ENCODE measurements at places on chromosomes 1 and 21.
A peak's percentile ranks its signal among the peaks of the same experiment; 100 is the strongest.

DNA sequence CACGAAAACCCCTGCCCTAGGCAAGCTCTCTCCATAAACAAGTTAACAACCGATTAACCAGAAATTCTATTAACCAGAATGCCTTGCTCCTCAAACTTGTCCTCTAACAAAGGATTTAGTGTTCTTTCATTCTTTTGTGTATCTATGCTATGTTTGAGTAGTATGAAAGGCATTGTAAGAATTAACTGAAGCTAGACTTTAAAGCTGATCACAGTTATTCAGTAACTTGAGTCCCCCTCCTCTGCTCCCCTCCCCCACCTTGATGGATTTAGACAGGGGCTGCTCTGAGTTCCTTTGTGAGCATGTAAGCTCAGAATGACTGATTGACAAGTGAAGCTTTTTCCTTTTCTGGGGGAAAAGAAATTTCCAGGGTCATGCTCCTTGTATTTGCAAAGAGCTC is 257.6 kb downstream of the TTLL7 start:
- DNase-seq = no peak

DNA sequence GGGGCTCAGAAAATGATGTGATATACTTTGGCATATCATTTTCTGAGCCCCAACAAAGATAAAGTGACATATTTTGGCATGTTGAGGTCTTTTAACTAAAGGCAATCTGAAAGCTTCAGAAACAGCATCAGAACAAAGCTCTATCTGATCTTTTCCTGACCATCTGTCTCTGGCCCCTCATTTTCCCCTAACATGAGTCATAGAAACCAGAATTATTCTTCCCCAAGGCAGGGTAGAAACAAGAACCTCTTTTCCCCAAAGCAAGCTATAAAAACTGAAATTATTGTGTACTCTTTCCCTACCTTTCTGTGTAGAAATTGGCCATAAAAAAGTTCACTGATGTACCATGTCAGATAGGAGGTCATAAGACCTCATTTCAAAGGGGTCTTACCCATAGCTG is 48.7 kb upstream of the PLA2G4A start:
- DNase-seq = no peak

DNA sequence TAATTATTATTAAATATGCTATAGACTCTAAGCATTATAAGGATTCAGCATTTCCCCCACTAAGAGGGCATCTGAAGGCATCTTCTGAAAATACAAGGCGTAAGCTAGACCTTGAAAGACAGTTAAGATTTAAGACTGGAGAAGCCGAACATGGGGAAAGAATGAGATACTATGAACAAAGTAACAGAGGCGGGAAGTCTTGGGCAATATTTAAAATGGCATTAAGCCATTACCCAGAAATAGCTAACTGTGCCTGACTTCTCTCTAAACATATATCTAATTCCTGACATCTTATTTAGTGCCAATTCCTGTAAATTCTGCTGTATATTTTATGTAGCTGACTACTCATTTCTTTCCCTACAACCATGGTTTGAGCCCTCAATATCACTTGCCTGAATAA is 20.9 kb downstream of the DPH5 start:
- no peak for DNase-seq

DNA sequence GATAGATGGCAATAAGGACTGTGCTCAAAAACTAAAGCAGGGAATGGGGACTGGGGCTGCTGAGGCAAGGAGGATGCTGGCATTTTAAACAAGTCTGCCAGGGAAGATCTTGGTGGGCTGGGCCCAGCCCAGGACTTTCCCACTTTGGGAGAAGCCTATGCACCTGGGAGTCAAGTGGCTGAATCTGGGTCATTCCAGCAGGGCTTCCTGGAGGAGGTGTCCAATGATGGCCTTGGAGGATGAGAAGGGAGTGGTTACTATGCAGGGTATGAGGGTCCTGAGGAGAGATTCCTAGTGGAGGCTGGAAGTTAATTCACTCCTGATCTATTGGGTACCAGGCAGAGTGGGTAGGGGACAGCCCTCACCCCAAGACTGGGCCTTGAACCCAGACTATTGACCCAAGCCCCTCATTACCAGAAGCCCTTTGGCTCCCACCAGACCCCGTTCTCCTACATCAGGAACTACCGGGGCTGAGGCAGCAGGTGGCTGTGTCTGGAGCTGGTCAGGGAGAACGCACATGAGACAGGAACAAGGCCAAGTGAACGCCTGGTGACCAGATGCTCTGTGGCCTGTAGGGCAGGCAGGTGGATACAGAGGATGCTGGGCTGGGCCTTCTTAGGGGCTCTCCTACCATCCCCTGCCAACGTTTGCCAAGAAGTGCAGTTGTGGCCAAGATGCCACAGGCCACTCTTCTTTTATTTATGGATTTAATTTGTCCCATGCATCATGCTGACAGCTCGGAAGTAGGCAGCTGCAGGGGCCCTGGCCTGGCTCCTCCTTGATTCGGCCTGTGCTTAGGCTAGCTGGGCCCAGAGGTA is 18.3 kb upstream of the LRP8 start:
- no peak for DNase-seq

- no peak for DNase-seq
Measured at GRCh38 chr1:164475834-164476233, 83.2 kb upstream of the PBX1 start.

GRCh38 chr1:12276225-12276624 is 46.4 kb downstream of the VPS13D start:
- DNase-seq = no peak

- no peak for DNase-seq
Measured at GRCh38 chr1:246647513-246647912, 76.7 kb upstream of the SCCPDH start.

DNA sequence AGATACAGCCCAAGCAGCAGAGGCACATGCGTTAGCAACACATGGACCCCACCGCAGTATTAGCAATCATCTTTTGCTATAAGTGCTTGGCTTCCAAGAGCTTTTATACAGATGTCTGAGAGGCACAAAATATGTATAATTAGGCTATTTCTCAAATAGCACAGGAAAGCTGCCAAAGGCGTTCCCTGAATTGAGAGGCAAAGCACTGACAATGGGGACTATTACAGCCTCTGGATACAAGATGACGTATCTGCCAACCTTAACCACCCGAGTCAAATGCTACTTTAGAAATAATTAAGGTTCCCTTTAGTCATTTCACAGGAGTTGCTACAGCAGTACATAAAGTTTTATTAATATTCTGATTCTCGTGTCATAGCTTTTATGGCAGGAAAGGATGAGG is 6.4 kb downstream of the STMN1 start:
- DNase-seq = peak; percentile 69

DNA sequence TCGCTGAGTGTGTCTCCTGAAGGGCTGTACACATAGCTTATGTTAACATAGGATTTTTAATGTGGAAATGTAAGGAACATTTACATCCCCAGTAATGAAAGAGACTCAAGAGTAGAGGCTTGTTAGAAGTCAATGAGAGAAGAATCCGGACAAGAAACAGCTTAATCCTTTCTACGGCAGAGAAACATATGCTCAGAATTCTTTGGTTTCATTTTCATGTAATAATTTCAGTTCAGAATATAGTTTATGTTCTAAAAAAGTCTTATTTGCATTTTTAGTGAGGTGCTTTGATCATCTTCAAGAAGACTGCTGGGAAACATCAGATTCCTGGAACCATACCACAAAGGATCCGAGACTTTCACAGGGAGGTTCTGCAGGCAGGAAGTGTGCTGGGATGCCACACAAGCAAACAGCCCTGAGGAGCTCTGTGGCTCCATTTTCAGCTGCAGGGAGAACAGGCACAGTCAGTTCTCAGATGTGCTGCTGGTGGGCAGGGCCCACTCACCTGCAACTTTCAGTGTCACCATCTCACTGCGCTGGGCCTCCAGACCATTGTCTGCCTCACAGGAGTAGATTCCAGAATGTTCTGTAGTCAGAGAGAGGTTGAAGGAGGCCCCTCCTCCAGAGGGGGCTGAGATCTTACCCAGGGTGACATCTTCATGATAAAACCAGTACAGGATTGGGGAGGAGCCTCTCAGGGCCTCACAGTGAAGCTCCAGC is 28.4 kb downstream of the FCRL5 start:
- DNase-seq = no peak

DNA sequence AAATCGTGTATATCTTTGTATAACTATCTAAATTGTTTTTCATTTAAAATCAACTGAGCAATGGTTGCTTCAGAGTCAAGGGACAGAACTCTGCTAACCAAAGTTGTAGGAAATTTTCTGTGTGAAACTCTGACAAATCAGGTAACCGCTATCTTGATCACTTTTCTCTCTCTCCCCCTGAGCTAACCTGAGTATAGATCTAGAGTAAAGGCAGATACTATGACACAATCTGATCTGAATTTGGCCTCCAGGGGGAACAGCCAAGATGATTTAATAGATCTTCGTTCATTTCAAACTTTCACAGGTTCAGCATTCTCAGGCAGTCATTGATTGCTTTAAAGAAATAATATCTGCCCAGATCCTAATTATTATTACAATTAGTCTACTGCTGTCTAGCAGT is 472.8 kb downstream of the NUF2 start:
- DNase-seq = no peak

GRCh38 chr21:46206163-46207005 is 22.1 kb upstream of the SPATC1L start:
- DNase-seq = no peak

DNA sequence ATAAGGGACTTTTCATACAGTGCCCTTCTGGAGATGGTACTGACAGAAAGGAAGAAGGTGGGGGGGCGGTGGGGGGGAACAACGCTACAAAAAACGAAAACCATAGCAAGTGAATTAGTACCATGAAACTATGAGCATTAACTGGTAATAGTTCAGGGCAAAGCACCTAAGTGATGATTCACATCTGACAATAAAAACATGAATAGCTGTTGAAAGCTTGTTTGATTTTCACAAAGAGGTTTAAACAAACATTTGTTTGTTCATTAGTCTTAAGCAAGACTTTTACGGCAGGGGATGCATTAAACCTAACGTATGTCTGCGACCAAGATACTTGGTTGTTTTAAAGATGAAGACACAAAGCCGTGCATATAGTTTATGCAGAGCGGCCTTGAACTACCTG is 177.5 kb downstream of the LMO4 start:
- DNase-seq = no peak

- no peak for DNase-seq
Measured at GRCh38 chr1:30161953-30162352, 561.4 kb downstream of the MATN1 start.

DNA sequence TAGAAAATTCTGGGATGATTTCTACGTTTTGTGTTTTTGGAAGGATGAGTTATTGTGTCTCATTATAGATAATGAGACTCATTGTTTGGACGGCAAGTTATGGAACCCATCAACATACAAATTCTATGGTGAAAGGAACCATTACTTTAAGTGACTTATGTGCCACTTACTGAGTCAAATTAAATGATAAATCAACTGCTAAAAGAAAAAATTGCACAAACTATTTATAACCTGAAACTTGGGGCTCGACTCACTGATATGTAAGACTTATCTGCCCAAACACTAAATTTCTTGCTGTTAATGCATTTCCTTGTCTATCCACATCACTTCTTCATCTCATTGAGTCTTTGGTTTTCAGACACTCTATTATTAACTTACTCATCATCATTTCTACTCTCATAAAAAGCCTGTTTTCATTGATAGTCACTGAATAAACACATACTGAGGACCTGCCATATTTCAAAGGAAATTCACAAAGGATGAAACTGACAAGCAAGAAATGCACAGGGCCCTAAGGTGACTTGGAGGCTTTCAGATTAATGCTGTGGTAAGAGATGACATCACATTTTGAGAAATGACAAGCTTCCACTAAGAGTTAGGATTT is 872.7 kb upstream of the ADAMTS5 start:
- DNase-seq = no peak

GRCh38 chr1:19682257-19682656 is 17.6 kb downstream of the HTR6 start:
- DNase-seq = no peak

DNA sequence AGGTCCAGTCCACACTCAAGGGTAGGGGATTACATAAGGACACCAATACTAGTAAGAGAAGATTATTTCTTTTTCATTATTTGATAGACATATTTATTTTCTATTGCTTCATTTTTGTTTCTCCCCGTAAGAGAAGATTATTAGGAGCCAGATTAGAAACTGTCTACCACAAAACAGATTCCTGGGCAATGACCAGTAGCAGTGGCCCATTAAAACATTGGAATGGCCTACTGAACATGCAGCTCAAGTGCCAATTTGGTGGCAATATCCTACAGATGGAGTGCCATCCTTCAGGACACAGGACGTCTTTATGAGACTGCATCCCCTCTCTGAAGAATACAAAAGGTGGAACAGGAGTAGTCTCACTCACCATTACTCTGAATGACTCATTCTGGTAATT is 34.0 kb upstream of the ARHGAP29 start:
- DNase-seq = no peak

GRCh38 chr1:83701355-83701754 is 297.6 kb downstream of the TTLL7 start:
- DNase-seq = no peak

- no peak for DNase-seq
Measured at GRCh38 chr1:26020941-26021646, 481 bp upstream of the EXTL1 start.

DNA sequence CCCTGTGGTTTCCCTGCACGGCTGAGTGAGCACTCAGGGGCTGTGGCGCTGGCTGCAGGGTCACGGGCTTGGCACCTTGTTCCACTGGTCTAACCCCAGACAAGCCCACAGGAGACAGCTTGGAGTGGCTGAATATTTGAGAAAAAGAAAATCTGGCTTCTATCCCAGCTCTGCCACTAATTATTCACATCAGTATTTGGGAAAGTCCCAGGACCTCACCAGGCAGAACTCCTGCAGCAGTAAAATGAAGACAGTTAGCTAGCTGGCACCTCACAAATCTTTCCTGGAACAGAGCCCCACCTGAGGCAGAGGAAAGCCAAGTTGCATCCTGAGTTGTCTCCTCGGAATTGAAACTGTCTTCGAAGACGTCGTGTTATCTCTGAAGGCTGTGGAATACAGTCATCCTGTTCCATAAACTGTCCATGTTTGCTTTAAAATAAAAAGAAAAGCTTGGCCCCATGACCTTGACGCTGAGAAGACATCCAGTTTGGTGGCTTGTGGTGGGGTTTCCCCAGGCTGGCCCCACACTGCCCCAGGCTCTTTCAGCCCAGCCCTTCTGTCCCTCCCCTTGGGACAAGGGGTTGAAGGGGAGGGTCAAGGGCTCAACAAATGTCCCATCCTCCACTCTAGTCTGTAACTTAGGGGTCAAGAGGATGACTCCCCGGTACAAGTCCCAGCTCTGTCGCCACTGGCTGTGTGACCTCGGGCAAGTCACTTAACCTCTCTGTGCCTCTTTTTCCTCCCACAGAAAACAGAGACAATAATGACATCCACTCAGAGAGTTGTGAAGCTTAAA is 93.8 kb upstream of the TMPRSS2 start:
- DNase-seq = no peak

DNA sequence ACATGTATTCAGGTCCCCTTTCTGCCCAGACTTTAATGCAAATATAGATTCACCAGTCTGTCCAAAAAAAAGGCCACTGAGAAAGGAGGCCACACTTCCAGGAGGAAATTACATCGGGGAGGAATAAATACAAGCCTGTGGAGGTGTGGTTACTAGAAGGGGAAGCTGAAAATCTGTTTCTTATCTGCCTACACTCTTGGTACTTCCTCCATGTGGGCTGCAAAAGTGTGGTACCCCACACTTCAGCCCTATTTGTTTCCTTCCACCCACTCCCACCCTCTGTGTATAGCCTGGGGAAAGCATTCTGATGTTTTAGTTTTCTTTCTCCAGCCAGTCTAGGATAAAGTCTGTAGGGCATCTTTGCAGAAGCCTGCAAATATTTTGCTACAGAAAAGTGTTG is 38.4 kb downstream of the UTP25 start:
- no peak for DNase-seq

- no peak for DNase-seq
Measured at GRCh38 chr1:184903111-184903692, 71.1 kb downstream of the NIBAN1 start.

GRCh38 chr1:244815600-244816099 is 19.8 kb upstream of the COX20 start:
- no peak for DNase-seq

All from midbrain (tissue), 1 donor.